Activated CD4-positive, alpha-beta T cell treated with anti-CD3 and anti-CD28 coated beads, Interleukin-2, amount 50 U/mL, for 24 hours (primary cell): ENCODE measurements at places on chromosomes 3 and 15.

DNA sequence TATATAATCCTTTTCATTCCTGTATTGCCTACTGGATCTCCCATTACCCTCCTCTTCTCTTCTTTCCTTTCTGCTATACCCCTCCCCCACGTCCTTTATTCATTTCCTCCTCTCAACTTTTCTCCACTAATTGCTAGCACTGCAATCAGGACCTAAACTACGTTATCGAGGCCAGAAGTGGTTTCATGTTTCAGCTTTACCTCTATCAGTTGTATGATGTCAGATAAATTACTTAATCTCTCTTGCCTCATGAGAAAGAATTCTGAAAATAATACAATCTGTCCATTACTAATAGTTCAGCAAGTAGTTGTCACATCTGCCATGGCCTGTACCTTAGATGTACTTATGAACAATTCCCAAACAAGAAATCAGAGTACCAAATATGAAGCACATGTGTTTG lies 10.6 kb downstream of the POPDC2 start:
- DNase-seq = no peak

- DNase-seq = no peak
These were observed 23.1 kb downstream of the CLASP2 start for GRCh38 chr3:33694944-33695343.

DNA sequence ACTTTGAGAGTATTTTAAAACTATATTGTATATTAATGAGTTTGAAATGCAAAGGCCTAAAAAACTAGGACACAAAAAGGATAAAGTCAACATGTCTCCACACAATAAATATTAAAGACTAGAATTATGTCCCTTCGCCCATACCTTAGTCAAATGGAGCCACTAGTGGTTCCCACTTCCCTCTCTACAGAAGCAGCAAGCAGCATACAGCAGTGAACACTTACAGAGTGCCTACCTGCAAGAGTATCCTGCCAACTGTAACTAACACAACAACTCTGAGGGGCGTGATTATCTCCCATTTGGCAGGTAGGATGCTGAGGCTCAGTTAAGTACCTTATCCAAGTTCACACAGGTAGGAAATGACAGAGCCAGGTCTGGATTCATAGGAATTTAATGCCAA lies 17.2 kb downstream of the DYNC1LI1 start:
- no peak for DNase-seq

GRCh38 chr3:134294302-134295280 lies 43.9 kb upstream of the RYK start:
- no peak for DNase-seq

GRCh38 chr3:58296269-58296668 lies 9.8 kb upstream of the RPP14 start:
- no peak for DNase-seq

GRCh38 chr3:27281671-27282150 lies 87.5 kb downstream of the NEK10 start:
- no peak for DNase-seq

DNA sequence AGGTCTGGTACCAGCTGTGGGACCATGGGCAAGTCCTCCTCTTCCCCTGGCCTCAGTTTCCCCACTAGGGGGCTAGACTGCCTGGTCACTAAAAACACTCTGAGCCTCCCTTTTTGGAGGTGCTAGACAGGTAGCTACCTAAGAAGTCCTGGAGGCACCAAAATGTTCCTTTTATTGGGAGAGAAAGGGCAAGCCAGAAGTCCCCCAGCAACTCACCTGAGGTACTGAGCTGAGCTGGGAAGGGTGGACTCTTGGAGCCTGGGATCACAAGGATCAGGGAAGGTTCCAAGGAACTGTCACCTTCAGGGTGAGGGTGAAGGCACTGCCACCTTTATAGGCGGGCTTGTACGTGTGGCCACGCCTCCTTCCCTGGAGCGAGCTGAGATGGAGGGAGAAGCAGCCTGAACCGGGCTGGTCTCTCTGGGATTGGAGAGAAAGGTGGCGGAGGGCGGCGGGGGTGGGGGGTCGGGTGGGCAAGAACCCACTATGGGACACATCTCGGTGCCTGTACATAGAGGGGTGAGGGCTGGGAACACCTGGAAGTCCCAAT lies at the start of gene CYP1A1:
Gene CYP1A1 (minus strand): TSS at position 304 of the 550 bp plus-strand sequence. CDS start 2,431 bp downstream, outside the sequence.
- DNase-seq = peak; percentile 25

GRCh38 chr3:71714595-71714994 lies 10.6 kb downstream of the EIF4E3 start:
- no peak for DNase-seq
